ENCODE measurements at places on chromosomes 7 and 10.

DNA sequence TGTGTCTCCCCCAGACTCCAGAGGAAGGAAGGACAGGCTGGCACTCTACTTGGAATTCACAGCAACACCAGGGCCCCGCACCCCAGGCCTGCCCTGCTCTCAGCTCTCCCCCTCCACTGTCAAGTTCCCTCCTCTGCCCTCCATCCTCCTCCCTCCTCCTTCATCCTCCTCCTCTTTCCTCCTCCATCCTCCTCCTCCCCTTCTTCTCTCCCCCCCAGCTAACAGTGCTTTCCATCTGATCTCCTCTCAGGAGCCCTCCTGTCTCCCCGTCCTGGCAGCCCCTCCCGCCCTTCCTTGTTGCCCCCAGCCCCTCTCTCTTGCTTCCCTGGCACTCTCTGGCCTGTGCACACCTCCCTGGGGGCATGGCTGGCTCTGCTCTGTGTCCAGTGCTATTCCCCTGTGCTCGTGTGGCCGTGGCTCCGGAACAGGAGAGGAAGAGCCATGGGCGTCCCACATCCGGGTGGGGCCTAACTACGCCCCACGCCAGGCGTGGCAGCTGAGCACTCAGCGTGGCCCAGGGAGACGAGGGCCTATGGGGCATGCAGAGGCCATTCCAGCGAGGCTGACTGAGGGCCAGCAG, 64.2 kb downstream of the PWWP2B start:
- no peak for DNase-seq

DNA sequence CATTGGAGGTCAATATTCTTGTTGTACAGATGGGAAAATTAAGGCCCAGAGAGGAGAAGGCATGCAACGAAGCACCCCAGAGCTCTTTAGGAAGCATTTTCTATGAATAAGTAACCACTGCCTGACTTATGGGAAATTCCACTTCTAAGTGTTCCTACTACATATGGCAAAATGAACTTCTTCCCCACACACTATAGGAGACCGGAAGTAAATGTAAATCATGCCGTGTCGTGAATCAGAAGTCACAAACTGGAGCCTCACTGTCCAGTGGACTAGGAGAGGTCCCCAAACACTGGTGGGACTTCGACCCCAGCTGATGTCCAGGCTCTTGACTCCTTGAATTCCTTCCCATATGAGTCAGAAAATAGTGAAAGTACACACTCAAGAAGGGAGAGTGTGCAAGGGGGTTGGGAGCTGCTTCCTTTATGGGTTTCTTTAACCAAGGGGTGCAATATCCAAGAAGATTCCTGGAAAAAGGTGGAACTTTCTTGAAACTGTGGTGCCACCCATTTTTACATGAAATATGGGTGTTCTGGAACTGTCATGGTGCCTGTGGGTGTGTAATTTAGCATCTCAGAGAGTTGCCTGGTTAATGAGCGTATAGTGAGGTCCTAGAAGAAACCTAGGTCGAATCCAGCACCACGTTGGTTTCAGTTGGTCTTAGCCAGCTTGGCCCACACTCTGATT, 6.7 kb downstream of the RASSF4 start:
- no peak for DNase-seq

DNA sequence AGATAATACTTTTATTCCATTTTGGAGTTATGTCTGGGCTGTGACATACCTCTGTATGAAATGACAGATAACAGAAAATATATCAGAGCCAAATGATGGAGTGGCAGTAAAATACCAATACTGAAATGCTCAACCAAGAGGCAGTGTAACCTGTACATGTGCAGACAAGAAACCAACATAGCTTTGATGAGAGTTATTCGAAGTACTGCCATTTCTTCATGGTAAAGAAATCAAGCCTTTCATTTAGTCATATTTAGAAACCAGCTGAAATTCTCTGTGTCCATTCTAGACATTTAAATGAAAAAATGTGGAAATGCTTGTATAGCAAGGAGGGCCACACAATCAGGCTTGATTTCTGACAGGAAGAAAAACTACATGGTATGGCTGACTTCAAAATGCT, 127.1 kb upstream of the PTPRZ1 start:
- no peak for DNase-seq

GRCh38 chr7:72170475-72170874, 241.7 kb downstream of the CALN1 start:
- DNase-seq: no peak

DNA sequence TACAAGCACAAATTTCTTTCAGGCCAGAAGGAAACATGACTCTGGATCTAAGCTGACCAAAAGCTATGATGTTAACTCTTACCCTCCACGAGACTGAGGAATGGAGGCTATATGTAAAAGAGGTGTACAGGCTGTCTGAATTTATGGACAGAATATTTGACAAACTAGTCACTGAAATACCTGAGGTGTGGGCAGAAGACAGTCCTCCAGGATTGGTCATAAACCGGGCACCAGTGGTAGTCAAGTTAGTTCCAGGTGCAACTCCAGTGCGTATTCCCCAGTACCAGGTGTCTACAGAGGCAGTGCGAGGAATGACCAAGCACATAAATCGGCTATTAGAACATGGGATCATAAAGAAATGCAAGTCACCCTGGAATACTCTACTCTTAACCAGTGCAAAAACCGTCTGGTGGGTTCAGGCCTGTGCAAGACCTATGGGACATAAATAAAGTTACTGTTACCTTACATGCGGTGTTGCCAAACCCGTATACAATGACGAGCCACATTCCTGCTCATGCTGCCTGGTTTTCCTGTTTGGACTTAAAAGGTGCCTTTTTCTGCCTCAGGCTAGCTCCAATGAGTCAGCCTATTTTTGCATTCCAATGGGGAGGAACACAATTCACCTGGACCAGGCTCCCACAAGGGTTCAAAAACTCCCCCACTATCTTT, 6.7 kb upstream of the CYREN start:
- DNase-seq: no peak

- DNase-seq: no peak
Observed at GRCh38 chr10:3255075-3255474, 82.5 kb upstream of the PITRM1 start.

DNA sequence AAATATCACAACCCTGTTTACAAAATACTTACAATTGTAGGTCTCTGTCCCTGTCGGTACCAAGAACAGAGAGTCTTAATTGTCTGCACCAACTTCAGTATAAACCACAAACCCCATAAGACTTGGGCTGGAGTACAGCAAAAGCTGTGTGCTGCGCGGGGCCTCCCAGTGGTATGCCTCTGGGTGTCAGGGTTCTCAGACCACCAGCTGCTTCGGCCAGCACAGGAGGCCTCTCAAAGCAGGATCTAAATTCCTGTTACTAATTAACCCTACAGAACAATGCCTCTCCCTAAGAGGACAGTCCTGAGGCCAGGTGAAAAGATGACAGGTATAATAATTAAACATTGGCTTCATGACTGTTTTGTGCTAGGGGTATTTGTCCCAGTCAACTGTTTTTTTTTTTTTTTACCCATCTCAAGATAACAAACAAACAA, 957 bp upstream of the SVIL start:
- DNase-seq: no peak

GRCh38 chr10:16425449-16425848, 11.4 kb upstream of the PTER start:
- DNase-seq: no peak

GRCh38 chr7:92634924-92635519, 44.8 kb upstream of the FAM133B start:
- peak; percentile 54 for DNase-seq

GRCh38 chr10:79179164-79179956, 110.6 kb downstream of the ZMIZ1 start:
- DNase-seq: no peak

- no peak for DNase-seq
Observed at GRCh38 chr10:98621630-98622029, 174.9 kb upstream of the HPS1 start.

DNA sequence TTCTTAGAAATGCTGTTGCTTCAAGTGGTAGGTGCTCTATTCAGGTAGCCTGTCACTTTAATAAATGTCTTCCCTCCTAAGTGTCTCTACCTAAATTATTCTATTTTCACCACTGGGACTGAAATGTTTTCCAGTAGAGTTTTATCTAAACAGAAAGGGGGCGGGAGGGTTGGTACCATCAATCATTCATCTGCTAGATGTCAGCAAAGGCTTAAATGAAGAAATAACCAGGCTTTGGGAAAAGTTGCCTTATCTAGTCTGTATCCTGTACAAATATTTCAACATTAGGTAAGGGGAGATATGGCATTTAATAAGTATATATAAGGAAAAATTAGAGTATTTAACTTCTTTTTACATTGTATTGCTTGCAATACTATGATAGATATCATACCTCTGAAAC, 51.8 kb downstream of the VTI1A start:
- no peak for DNase-seq

DNA sequence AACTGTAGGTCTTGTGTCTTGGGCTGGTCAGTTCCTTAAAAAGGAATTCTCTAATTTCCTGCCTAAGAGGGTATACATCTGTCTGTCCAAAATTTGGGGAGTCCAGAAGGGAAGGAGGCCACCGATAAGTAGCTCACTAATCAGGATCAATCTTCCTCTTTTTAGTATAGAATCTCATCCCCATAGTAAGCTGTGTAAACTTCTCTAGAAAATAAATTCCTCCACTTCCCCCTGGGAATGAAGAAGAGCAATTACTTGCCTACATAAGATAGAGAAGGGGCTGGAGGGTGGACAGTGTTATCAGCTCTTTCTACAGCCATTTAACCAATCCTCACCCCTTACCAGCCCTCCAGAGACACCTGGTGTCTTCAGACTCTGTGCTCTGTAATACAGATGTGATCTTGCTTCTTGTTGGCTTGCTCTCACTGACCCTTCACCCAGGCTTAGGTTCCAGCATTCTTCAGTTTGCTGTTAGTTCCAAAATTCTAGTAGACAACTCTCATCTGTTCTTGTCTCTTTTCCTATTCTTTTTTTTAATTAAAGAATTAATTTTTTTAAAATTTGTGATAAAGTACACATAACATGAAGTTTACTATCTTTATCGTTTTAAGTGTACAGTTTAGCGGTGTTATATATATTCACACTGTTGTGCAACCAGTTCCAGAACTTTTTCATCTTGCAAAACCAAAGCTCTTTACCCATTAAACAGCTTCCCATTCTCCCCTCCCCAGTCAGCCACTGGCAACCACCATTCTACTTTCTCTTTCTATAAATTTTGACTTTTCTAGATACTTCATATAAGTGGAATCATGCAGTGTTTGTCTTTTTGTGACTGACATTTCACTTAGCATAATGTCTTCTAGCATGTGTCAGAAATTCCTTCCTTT, 6.5 kb upstream of the PRKAR2B start:
- no peak for DNase-seq

DNA sequence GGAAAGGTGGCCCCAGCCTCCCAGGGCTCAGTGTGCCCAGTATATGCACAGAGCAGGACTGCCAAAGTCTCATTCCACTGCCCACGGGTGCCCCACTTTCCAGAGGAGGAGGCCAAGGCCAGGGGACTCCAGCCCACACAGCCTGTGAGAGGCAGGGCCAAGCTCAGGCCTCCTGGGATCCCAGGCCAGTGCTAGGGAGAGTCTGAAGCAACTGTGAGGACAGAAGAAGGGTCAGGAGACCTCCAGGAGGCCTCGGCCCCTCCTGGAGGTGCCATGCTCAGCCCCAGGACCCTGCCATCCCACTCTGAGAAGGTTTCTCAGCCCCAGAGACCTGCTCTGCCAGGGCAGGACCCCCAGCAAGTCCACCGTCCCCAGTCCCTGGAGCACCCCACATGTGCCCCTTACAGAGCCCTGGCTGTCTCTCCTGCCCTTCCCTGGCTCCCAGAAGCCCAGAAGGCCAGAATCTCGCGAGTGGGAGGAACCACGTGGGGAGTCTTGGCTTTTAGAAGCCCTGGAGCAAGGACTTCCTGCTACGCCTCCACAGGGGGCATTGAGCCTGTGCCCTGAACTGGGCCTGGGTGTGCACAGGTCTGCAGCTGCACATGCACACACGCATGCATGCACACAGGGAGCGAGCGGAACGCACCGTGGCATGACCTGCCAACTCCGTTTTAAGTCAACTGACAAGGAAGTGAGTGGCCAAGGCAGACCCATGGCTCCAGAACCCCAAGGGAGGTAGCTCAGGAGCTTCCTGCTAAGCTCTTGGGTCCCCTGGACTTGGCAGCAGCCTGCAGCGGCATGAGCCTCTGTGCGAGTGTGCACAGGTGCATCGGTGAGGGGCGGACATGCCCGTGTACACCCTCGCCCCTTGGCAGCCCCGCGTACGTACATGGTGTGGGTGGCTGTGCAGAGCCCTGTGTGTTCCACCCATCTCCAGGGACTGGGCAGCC, 33.6 kb downstream of the ZCCHC24 start:
- DNase-seq: no peak

DNA sequence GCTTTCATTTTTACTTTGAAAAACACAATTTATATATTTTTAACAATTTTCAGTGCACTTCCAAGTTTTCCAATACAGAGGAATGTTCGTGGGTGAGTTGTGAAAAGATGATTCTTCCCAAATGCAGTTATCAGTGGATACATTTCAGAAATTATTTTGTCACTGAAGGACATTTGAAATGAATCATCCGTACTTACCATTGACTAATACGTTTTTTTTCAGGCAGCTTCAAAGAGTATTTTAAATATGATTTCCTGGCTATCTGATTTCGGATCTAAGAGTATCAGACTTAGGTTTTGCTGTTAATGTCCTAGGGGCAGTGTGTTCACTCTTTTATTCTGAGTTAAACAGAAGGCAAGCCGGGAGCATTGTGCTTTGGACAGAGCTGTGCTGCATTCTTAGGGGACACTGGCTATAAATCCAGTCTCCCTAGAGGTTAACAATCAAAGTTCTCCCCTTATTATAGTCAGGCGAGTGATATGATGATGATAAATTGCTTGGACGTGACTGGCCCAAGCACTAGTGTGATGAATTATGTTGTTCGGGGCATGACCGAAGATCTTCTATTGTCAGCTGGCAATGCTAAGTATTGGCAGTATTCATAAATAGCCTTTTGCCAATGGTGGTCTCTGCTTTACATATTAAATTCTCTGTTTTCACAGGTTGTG, 4.5 kb downstream of the PTER start:
- DNase-seq: no peak

GRCh38 chr10:77511498-77512218, 126.0 kb downstream of the KCNMA1 start:
- DNase-seq: no peak

Data from smooth muscle cell of the brain vasculature (primary cell).